ENCODE measurements at places on chromosomes 3 and 15.

DNA sequence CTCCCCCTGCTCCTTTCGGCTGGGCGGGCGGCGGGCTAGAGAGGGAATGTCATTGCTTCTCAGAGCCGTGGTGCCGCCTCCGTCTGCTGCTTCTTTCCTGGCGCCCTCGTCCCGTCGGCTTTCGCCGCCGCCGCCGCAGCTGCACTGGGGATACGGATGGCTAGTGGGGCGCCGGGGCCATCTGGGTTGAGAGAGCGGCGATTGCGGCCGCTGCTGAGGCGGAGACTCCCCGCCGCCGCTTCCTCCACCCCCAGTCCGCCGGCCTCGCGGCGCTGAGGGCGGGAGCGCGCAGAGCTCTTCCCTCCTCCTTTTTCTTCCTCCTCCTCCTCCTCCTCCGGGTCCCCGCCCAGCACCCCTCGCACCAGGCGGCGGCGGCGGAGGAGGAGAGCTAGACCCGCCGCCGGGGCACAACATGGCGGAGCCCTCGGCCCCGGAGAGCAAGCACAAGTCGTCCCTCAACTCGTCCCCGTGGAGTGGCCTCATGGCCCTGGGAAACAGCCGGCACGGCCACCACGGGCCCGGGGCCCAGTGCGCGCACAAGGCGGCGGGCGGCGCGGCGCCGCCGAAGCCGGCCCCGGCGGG lies at the start of gene STT3B:
TSS of gene STT3B (plus strand) at position 339 of the 582 bp plus-strand sequence. CDS start at position 413, 74 bp downstream.
- peak; percentile 87 for DNase-seq

- peak; percentile 77 for DNase-seq
Measured at GRCh38 chr3:101988596-101988995, 139.3 kb downstream of the NFKBIZ start.

DNA sequence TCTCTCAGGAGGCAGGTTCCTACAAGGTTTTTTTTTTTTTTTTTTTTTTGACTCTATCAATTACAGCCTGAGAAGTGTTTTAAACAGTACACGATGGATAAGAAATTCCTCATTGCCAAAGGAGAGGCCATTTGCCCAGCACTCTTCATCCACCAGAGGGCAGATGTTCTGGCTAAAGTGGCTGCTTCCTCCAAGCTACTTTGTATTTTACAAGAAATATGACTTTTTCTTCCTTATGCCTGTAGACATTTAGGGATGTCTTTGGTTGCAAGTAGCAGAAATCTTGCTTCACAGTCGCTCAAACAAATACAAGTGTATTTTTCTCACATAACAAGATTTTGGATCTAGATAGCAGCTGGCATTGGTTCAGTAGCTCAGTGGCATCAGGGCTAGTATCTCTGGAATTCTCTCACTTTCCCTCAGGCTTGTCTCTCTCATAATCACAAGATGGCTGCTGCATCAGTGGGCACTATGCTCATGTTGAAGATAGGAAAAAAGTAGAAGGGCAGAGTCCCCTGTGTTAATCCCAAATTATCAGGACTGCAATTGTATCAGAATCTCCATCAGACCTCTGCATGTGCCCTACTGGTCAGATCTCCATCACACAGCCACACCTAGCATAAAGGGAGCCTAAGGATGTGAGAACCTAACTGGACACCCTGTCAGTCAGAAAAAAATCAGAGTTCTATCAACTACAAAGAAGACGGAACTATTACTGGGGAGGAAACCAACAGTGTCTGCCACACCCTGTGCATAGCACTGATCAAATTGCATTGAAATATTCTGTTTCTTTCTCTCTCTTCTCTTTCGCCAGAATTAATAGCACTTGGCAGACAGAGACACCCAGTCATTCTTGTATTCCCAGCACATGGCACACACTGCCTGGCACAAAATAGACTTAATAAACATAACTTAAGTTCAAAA lies 138.9 kb upstream of the COL8A1 start:
- DNase-seq: peak; percentile 65

DNA sequence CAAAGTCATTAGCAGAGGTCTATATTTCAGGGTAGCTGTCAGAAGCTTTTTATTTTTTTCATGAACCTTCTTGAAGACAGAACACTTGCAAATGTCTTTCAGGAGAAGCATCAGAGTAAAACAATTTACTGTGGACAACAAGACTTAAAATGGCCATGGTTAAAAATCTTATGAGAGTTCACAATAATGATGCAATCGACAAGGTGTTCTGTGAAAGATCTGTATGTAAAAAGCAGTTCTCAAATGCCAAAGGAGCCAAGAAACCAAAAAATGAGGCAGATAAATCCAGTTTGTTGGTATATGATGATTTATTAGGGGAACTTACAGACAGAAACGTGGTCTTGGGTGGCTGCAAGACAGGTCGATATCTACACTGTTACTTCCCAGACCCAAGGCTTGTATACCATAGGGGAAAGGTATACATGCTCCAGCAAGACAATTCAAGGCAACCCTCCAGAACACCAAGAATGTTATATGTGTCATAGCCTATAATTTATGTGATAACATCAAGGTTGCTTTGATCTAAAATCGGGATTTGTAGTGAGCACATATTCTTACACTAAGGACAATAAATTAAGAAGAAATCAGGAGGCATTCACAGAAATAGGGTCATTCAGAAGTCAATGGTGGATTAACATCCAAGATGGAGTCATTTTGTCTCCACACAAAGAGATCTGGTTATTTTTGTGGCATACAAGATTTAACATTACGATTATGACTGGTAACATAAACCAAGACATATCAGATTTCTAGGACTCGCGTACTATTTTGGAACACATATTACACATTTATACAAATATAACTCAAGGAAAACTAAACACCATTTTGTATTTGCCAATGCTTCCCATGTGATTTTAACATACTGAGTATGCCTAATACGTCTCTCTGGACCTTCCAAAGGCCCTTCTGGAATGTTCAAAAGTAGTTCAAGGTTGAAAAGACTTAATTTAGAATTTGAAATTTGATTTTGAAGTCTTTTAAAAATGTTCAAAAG lies 316.4 kb downstream of the THSD4 start:
- no peak for DNase-seq

- DNase-seq: no peak
Measured at GRCh38 chr3:20307383-20307782, 121.4 kb upstream of the SGO1 start.

GRCh38 chr15:80168421-80168820 lies 15.6 kb downstream of the FAH start:
- peak; percentile 84 for DNase-seq

- peak; percentile 55 for DNase-seq
Measured at GRCh38 chr3:148309390-148310035, 388.2 kb upstream of the AGTR1 start.

DNA sequence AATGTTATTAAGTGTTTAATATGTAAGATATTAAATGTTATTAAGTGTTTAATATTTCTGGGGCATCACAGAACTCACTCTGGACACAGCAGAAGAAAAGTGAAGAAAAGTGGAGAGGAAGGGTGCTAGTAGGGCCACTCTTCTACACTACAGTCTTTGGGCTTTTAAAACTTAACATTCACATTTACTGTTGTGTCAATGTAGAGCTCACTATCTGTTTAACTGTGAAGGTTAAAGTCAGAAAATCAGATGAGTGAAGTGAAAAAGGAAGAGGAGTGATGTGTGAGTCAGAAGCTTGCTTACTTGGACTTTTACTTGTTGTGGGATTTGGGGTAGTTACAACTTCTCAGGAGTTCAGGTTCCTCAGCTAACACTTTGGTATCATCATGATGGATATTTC lies 145.3 kb upstream of the DNAJC19 start:
- no peak for DNase-seq

- no peak for DNase-seq
Measured at GRCh38 chr15:29055876-29056275, 170.1 kb downstream of the APBA2 start.

- no peak for DNase-seq
Measured at GRCh38 chr3:63727233-63727632, 74.8 kb downstream of the SNTN start.
